ENCODE measurements at places on chromosomes 1 and 21.
A peak's percentile ranks its signal among the peaks of the same experiment; 100 is the strongest.

GRCh38 chr1:21355956-21356355, 65.7 kb upstream of the ECE1 start:
- ATAC-seq, result no peak

GRCh38 chr1:61638911-61639605, 85.9 kb downstream of the TM2D1 start:
- no peak for ATAC-seq

DNA sequence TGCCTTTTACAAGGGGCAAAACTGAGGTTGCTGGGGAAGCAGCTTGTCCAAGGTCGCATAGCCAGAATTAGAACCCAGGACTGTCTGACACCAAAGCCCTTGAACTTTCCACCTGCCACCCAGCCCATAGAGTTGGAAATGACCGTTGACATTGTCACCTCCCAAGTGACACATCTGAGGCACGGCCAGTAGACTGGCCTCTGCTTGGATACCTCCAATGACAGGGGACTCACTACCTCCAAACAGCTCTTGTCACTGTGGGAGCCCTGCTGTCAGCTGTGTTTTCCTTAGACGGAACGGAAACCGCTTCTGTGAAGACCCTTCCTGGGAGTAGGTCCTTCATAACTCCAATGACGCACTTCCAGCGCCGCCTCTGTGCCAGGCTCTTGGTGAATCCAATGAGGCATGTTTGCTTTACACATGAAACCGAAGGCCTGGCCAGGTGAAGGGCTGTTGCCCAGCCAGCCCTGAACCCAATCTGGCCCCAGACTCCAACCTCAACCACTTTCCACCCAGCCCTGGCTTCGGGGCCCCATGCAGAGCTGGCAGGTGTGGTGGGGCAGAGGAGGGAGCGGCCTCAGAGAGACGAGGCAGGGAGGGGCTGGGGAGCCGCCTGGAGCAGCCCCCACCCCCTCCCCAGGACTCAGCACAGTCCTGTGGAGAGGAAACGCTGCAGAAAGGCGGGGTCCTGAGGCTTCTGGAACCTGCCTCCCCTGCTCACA, 109.2 kb upstream of the IFFO2 start:
- no peak for ATAC-seq

- no peak for ATAC-seq
These were observed 180.0 kb downstream of the CDC7 start for GRCh38 chr1:91680556-91681155.

GRCh38 chr1:205312866-205313562, 8.5 kb downstream of the NUAK2 start:
- no peak for ATAC-seq

DNA sequence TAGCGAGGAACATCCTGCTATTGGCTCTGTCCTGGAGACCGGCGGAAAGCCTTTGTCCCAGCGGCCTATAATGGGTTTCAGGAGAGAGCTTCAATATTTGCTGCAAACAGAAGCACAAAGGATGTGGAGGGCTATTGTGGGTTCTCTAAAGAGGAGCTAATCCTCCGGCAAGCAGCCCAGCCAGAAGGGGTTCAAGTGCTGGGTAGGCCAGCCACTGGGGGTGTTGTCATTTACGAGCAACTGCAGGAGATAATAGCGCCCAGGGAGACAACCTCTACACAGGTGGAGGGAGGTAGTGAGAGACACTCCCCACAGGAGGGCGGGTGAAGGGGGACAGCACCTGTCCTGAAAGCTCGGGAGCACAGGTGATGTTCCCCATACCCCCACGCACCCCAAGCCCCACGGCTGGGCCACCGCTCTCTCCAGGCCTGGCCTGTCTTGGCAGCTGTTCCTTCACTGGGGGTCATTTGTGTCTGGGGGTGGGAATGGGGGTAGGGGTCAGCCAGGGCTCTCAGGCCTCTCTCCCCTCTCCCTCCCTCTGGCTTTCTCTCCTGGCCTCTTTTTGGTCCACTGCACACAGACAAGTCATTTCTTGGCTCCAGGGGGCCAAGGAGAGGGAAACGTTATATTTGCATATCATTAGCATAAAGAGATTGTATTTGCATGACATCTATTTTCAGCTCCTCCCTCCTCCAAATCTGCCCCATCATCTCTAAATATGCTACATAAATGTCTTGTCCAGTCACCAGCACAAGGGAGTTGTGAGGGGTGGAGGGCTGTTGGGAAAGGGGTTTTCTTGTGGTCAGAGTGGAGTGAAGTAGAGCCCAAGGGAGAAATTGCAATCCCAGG, 22.0 kb upstream of the SLC26A9 start:
- ATAC-seq, result peak; percentile 80

- no peak for ATAC-seq
These were observed 24.7 kb upstream of the IL10 start for GRCh38 chr1:206796981-206797402.

- ATAC-seq, result no peak
These were observed 33.4 kb downstream of the DDX20 start for GRCh38 chr1:111789142-111789541.

DNA sequence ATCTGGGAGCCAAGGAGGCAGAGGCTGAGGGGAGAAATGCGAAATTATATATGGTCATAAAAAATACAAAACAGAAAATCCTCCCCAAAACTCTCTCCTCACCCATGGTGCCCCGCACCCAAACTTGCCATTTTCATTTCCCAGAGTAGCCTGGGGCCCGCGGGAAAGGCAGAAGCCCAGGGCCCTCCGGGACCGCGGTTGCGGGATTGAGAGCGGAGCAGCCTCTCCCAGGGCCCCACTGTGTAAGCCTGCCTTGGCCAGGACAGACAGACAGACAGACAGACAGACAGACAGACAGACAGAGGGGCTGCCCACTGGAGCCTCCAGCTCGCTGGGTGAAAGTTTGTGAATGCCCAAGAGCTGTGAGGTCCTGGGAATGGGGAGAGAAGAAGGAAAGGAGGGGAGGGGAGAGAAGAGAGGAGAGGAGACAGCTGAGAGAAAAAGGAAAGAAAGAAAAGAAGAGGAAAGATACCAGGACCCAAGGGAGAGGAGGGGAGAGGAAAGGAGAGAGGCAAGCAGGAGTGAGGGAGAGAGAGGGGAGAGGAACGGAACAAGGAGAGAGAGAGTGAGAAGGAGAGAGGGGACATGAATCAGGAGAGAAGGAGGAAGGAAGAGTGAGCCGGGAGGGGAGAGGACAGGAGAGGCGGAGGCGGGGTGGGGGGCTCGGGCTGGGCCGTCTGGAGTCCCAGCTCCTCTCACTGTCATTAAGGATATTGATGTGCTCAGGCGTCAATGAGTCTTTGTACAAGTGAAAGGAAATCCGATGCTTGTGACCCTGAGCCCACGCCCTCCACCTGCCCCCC, 69.3 kb upstream of the CASZ1 start:
- ATAC-seq, result peak; percentile 19

GRCh38 chr1:5830771-5831599, 161.2 kb downstream of the NPHP4 start:
- ATAC-seq, result no peak

GRCh38 chr1:223363057-223363855, 720 bp downstream of the SUSD4 start:
- ATAC-seq, result peak; percentile 66

- ATAC-seq, result peak; percentile 51
These were observed 58.1 kb downstream of the LHX4 start for GRCh38 chr1:180287988-180288705.

- peak; percentile 8 for ATAC-seq
These were observed 579 bp upstream of the SLC19A1 start for GRCh38 chr21:45542667-45543370.

GRCh38 chr1:85411567-85412305, 53.2 kb downstream of the DDAH1 start:
- no peak for ATAC-seq

DNA sequence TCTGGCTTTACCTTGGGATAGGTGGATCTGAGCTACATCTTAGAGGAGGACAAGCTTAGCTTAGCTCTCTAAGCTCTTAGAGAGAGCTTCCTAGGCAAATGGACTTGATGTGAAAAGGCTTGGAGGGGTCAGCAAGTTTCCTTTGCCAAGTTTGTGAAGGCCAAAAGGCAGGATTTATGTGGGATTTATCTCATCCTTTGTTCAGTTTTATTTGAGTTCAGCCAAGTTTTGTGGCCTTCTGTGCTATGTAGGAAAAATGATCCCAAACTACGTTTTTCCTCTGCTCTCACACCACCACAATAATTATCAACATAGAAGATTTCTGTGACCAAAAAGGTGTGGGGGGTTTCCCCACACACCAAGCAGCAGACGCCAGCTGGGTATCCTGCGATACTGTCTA, 26.0 kb upstream of the RNF11 start:
- ATAC-seq, result no peak

DNA sequence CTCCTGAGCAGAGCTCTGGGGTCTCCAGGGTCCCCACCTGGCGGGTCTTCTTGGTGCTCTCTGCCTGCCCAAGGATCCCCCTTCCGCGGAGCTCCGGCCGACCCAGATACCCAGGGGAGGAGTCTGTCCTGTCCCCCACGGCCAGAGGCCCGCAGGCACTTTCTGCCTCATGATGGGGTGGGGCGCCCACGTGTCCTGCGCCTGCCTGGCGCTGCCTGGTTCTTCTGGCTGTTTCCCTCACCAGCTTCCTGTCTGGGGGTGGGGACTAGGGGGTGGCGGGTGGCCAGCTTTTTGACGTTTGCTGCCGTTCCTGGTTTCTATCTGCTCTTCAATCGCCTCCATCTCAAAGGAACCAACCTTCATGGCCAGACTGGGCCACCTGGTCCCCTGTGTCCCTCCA, 313.3 kb upstream of the VAMP3 start:
- ATAC-seq, result no peak

DNA sequence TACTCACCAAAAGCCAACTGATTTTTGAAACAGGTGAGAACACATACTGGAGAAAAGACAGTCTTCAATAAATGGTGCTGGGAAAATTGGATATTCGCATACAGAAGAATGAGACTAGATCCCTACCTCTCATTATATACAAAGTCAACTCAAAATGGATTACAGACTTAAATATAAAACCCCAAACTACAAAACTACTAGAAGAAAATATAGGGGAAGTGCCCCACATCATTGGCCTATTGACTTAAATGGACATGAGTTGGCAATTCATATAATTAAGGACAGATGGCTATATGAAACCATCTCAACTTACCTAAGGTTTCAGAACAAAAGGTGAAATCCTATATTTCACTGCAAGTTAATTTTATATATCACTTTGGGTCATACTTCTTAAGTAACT, 60.1 kb downstream of the C4BPA start:
- ATAC-seq, result no peak

- ATAC-seq, result no peak
These were observed 48.8 kb downstream of the LEPR start for GRCh38 chr1:65469126-65469888.

GRCh38 chr1:76959556-76959955, 92.3 kb downstream of the ST6GALNAC5 start:
- ATAC-seq, result no peak

DNA sequence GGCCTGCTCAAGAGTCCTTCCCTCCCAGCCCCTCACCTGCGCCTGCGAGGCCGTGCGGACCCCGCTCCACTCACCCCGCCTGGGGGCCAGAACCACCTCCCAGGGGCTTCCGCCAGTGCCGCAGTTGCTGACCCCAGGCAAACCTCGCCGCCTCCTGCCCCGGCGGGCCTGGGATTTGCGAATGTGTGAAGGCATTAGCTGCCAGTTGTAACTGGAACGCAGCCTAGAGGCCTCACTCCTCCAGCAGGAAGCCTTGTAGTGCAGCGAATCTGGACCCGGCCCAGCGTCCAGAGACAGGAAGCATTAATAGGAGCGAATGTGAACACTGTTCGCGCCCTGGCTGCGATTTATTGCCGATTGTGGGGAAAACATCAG, 140.9 kb upstream of the ARHGEF16 start:
- ATAC-seq, result peak; percentile 77

DNA sequence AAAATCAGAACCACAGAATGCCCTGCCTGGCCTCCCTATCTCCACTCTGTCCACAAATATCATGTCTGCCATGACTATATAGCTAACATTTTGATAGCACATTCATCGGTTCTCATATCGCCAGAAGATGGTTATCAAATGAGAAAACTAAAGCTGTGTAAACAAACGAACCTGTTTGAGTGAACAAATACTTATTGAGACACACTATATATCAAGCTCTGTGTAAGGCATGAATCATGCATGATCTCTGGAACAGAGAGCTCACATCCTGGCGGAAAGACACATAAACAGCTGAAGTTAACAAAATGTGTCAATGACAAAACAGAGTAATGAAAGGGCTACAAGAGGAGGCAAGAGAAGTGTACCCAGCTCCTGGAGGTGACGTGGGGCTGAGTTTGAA, 13.1 kb downstream of the KCND3 start:
- no peak for ATAC-seq

GRCh38 chr1:187477103-187477502, 648.4 kb downstream of the PLA2G4A start:
- ATAC-seq, result peak; percentile 84

GRCh38 chr1:7420098-7420445, 351.0 kb upstream of the VAMP3 start:
- no peak for ATAC-seq

DNA sequence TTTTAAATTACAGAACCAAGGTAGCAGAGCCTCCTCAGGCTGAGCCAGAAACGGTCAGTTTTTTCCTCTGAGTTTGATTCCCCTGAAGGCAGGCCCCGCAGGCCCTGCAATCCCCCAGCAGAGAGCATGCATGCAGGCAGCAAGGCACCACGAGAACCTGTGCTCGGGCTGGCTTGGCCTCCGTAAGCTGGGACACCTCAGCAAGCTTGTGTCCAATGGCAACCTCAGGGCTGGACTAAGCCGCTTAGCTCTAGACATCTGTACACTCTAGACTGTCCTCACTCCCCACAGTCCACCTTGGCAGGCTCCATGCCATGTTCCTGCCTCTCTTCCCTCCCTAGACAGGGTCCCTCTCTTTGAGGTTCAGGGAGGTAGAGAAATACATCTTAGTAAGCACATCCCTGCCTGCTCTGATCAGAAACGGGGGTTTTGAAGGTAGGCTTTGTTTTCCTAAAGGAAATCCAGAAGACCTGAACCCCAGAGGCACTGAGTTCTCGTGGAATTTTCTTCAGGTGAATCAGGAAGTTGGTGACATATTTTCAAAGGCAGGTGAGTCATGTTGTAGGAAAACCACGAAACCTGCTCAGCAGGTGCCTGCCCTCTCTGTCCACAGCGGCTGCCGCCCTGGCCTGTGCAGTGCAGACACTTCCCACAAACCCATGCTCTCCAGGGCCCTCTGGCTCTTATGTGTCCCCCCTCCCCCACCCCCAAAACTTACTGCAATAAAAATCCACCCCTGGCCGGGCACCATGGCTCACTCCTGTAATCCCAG, 7.0 kb downstream of the TMEM63A start:
- no peak for ATAC-seq

Measured in motor neuron (in vitro differentiated cells).